Endothelial cell (in vitro differentiated cells): ENCODE measurements at places on chromosomes 6 and 20.

DNA sequence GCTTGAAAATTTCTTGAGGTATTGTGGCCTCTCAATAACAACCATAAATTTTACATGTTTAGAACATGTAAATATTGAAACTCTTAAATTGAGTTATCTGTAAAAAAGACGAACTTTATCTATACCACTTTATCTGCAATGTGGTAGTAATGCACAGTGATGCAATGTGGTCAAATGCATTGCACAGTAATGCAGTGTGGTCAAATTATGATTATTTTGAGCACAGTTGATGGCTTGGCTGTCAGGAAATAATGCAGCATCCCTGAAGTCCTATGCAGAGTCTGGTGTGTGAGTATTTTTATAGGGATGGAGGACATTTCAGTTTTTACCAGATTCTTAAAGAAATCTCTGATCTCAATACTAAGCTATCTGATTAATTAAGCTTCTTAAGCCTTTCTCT, 5.1 kb downstream of the TTK start:
- no peak for DNase-seq

- DNase-seq, result no peak
These were observed 161.0 kb upstream of the ATXN1 start for GRCh38 chr6:16922282-16922681.

GRCh38 chr6:31622684-31623091, 2.2 kb downstream of the PRRC2A start:
- no peak for DNase-seq

- no peak for DNase-seq
These were observed 93.8 kb downstream of the FOXA2 start for GRCh38 chr20:22490287-22491193.

GRCh38 chr6:98924647-98925046, 23.1 kb downstream of the FBXL4 start:
- no peak for DNase-seq

DNA sequence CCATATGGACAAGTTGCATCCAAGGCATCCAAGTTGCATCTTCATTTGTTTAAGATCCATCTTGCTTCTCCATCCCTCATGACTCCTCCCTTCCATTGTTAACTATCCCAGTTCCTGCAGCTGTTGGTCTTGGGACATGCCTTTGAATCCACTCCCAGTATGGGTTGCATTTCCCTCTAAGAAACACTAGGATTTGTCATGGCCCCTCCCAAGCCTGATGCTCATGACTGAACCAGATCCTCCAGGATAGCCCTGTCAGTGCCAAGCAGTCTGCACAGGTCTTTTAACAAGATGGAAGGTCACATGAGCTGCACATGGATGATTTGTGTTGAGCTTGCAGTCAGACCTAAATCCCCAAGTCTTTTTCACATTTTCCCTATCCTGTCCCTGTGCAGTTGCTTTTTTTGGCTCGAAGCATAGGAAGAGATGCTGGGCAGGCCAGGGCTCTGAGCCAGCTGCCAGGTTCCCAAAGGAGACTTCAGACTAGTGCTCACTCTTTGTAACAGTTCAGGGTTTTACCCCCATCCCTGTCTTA, 4.2 kb downstream of the PPP2R5D start:
- no peak for DNase-seq

DNA sequence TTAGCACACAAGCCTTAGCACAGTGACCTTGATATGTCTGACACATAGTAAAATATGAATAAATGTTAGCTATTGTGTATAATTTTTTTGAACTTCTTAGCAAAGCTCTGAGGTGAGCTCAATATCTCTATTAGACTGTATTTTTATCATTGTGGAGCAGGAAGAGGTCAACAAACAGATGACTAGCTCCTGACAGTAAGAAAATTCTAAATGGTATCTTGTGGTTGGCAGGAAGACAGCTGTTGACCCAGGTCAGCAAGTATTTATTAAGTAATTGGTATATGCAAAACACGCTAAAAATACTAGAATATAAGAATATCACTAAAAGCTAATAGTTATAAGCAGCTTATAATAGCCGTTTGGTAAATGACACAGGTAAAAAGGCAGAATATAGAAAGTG, 77.5 kb upstream of the MARCKS start:
- DNase-seq, result no peak
